ENCODE measurements at places on chromosomes 12 and 14.

GRCh38 chr14:51182131-51182565 lies 57.9 kb upstream of the TMX1 start:
- DNase-seq: no peak

DNA sequence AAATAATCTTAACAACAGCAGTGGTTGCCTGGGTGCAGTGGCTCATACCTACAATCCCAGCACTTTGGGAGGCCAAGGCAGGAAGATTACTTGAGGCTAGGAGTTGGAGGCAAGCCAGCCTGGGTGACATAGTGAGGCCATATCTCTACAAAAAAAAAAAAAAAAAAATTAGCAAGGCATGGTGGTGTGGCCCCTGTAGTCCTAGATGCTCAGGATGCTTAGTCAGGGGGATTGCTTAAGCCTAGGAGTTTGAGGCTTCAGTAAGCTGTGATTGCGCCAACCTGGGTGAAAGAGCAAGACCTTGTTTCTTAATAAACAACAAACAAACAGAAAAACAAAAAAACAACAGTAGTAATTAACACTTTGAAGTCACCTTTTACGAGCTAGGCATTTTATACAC lies 642 bp upstream of the ACSM4 start:
- no peak for DNase-seq

DNA sequence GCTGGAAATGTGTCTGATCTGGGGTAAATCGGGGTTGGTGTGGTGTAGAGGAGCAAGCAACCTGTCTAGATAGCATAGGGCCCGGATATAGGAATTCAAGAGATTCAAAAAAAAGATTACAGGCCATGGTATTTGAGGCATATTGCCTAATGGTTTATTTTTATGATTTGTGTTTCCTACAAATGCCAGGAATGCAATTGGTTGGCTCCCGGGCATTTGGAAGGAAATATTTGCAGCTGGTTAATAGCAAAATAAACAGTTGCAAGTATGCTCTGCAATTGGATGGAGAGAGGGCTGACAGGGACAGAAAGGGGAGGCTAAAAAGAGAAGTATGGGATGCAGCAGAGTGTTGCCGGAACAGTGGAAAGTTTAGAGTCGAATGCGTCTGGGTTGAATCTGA lies 315.6 kb upstream of the ATP2B1 start:
- DNase-seq: no peak

- no peak for DNase-seq
Measured at GRCh38 chr12:18461758-18462157, 200.4 kb downstream of the PIK3C2G start.

GRCh38 chr12:5716976-5717375 lies 228.1 kb downstream of the ANO2 start:
- DNase-seq: no peak

DNA sequence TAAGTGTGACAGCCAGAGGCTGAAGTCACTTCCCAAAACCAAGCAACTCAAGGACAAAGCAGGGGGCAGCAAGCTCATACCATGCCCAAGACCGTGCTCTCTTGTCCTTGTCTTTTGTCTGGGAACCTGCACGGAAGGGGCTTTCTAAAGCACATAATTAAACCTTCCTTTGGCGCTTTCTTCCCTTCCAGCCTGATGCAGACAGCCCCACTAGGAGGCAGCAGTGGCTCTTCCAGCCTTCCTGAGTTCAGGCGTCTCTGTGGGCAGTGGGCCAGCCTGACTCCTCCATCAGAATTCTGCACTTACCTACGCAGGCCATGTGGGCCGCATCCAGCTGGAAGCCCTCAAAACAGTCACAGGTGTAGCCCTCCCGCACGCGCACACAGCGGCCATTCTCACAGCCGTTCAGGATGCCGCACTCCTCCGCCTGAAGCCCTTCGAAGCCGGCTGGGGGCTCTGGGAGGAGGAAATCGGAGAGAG lies 7.6 kb downstream of the ISCA2 start:
- peak; percentile 28 for DNase-seq

- DNase-seq: no peak
Measured at GRCh38 chr14:69484444-69485314, at the start of gene PLEKHD1. TSS of gene PLEKHD1 (plus strand) at chr14:69484728. CDS start at chr14:69484966, 238 bp downstream.

DNA sequence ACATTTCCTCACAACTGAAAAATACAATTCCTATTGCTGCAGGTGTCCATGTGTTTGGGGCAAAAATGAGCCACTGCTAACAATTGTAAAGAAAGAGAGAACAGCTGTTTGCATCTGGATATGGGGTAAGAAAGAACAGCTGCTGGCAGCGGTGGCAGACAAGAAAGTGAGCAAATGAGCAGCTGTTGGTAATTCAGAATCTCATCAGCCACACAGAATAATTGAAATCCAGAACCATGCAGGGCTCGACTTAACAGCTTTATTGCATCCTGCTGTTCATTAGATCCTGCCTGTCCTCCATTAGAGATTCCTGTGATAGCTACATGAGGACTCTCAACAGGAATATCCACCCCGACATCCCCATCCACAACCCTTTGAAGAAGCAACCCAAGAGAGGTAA lies 62.5 kb upstream of the TSPAN8 start:
- no peak for DNase-seq

DNA sequence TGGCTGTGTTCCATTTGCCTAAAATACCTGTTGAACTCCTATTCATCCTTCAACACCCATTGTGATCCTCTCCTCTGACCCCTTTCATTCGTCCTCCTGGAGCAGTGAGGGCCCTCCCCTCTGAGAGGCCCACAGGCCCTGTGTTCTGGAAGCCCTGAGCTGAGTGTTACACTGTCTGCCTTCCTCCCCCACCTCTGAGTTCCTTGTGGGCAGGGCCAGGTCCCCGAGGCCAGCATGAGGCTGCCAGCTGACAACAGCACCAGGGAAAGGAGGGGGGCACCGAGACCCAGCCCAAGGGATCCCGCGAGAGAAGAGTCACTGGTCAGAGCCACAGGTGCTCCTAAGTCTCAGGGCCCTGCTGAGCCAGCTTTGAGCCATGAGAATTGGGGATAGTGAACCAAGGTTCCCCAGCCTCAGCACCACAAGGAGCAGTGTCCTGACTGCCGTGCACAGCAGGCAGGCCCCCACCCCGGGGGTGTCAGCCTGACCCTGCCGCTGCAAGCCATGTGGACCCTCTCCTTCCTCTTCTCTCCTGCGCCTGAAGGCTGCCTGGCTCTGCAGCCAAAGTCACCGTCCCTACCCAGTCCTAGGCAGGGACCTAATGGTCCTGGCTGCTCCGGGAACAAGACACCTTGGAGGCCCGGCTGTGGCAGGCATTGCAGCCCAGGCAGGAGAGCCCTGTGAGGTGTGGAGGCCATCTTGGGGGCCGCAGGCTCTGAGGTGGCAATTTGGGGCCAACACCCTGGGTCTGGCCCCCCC lies 52.5 kb downstream of the BEGAIN start:
- no peak for DNase-seq

DNA sequence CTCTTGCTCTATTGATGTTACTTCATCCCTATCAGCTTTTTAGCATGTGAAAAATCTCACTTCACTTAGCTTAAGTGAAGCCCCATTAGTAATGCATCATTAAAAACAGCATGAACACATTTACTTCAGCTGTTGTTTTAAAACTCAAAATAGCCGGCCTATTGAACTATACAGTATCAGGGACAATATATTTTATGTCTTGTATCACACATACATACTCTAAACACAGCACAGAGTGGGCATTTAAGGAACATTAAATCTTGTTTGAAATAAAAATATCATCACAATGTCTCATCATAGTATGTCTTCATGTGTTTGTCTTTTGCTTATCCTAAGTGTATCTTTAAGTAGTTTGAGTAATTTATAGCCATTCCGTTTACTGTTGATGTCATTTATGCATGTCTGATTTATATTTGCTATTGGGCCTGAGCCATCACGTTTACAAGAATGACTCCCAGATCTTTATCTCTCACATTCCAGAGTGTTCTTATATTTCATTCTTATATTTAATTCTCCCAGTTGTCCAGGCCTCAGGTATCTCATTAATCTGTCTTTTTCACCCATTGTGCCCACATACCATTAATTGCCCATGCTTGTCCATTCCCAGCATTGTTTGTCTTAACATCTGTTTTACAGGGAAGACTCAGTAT lies 57.5 kb downstream of the ARHGAP5 start:
- no peak for DNase-seq

DNA sequence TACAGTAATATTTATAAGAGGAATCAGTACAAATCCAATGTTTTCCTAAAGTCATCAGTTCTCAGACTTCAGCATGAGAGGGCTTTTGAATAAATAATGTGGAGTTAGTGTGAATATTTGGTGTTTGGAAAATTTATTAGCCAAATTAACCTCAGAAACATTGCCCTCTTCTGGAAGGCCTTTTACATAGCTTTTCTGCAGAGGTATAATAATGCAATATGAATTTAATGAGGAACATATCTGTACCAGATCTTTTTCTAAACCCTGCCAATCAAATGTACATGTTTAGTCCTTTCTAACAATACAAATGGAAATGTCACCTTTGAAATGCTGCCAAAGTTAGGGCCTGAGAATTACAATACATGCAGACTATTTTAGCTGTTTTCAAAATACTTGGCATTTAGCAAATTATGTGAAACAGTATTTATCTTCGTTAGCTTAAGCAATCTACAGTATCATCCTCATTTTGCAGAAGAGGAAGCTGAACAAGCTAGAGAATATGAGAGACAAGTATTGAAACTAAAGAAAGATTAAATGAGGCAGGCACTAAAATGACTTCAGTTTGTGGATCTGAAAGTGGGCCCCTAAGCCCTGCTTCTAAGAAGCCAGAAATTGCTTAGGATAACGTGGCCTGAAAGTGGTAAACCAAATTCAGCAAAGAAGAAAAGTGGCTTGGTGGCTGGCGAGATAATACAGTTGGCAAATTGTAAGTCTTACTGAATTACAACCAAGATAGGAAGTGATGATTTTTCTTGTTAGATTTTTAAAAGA lies 60.4 kb upstream of the MANSC4 start:
- no peak for DNase-seq

DNA sequence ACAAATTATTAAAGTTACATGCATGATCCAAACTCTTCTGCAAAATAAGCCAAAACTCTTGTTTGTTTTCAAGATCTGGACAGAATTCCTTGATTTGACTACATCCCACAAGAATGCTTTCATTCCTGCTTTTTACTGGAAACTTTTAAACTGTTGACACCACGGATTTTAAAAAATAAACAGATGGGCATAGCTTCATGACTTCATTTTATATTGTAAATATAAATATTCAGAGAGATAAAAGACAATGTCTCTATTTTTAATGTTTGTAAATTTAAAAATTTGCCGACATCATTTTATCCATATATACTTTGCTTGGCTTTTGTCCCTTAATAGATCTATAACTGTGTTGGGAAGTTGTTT lies 134.3 kb upstream of the DCN start:
- DNase-seq: no peak

- DNase-seq: no peak
Measured at GRCh38 chr12:121766290-121767039, 27.0 kb downstream of the RHOF start.

DNA sequence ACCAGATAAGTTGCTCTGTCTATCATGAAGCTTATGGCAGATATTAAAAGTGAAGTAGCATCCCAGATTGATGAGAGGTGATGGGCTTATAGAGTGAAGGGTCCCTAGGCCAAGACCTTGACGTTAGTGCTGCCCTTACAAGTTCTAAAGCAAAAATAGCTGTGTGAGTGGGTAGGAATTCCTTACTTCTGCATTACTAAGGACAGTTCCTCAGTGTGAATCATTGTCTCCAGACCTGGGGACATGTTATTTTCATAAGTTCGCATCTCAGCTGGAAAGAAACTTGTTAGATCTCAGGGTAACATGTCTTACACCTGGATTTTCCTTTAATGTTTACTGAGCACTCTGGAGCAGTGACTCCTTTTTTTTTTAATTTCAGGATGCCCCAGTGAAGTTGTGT lies 28.7 kb downstream of the MAPKAPK5 start:
- no peak for DNase-seq

GRCh38 chr14:53213761-53214160 lies 60.6 kb upstream of the DDHD1 start:
- no peak for DNase-seq

- no peak for DNase-seq
Measured at GRCh38 chr14:103316721-103317121, 17.3 kb upstream of the EIF5 start.

DNA sequence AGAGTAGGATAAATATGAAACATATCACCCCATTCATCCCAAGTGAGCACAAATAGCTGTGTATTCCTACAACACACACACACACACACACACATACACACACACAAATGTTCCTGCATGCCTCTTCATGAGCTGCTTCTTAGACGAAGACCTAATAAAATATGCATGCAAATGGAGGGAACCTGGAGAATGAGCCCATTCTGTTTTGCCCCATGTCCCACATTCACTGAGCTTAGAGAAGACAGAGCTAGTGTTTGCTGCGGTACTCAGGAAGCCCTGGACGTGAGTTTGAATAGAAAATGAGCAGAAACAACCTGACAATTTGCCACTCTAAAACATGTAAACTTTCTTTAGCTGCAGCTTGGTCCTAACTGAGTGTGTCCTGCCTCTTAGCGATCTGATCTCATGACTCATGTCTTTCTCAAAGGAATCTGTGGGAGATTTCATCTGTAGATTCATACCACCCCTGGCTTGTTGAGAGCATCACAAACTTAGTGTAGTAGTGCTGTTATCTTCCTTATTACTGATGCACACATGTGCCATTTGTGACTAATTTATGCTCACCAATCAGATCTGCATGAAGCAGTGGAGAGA lies 86.8 kb downstream of the ITPR2 start:
- DNase-seq: no peak

- DNase-seq: no peak
Measured at GRCh38 chr12:119749666-119750065, 81.7 kb downstream of the PRKAB1 start.

DNA sequence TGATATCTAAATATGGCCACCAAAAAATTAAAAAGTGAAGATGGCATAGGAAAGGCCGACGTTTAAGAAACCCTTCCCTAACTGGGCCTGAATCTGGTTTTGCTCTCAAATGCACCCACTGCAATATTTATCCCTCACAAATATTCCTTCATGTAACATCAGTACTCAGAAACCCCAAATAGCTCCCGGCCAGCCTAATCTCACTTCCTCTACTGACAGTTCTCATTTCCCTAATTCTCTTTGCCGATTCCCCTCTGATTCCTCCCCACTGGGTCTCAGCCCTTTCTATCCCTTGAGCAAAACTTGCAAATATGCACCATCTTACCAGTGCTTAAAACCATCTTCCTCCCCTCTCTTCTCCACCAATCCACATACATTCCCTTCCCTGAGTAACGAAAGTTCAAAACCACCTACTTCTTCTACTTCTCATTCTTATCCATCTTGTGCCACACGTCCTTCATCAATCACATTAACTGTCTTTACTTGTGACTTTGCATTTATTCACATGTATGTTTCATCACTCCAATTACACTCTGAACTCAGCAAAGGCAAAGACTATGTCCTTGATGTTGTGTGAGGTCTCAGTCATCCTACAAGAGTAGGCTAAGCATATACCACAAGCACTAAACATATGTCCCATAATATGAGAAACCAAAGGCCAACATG lies 23.1 kb downstream of the KCNK10 start:
- DNase-seq: no peak

All from hypothalamus (tissue), 51 donors.